ENCODE measurements at places on chromosomes 3 and 15.
A peak's percentile ranks its signal among the peaks of the same experiment; 100 is the strongest.

- no peak for DNase-seq
These were observed 43.1 kb downstream of the BTLA start for GRCh38 chr3:112456147-112456546.

DNA sequence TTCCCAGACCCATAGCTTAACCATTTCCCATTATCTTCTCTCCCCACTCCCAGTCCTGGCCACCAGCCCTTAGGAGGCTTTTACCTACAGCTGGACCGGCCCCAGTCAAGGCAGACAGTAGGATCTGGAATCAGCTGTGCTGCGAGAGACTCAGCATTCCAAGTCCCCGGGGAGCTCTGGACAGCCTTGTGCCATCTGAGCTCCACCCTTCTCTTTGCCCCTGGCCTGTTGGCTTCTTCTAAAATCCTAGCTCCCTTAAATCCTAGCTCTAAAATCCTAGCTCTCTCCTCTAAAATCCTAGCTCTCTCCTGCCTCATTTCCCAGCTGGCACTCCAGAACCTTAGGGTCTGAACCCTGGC, 21.3 kb downstream of the MEGF11 start:
- DNase-seq, result no peak

DNA sequence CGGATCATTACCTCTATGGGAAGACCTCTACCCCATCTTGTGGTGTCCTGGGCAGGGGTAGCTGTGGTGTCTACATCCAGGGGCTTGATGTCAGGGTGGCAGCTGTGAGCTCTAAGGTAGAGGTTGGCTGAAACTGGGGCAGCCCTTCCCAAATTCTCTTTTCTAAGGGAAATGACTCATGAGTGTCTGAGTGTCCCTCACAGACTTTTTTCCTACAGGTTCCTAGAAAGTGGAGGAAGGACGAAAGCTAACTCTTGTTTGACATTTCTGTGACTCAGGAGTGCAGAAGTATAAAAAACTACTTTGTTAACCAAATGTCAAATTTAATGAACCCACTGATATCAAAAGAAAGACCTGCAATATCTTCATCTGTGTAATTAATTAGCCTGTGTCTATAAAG, 481.5 kb downstream of the PDCD6IP start:
- DNase-seq, result no peak

GRCh38 chr3:187000711-187001151, 70.4 kb downstream of the ST6GAL1 start:
- no peak for DNase-seq

DNA sequence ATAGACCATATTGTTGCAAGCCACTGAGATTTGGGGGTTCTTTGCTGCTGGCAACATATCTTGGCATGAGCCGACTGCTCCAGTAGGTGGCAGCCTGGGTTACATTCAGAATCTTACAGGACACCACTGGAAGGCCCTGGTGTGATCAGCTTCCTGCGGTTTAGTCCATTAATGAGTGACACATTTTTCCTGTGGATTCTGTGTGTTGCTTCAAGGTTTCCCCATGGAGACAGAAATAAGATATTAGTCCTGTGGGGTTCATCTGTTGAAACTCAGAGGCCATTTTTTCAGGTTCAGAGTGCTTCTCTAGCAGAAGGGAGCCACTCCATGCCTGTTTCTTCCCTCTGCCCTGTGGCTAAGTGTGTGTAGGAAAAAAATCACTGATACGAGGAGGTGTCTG, 116.2 kb downstream of the MFSD1 start:
- DNase-seq, result peak; percentile 81

GRCh38 chr3:3998140-3998922, 199.1 kb downstream of the LRRN1 start:
- DNase-seq, result peak; percentile 83

DNA sequence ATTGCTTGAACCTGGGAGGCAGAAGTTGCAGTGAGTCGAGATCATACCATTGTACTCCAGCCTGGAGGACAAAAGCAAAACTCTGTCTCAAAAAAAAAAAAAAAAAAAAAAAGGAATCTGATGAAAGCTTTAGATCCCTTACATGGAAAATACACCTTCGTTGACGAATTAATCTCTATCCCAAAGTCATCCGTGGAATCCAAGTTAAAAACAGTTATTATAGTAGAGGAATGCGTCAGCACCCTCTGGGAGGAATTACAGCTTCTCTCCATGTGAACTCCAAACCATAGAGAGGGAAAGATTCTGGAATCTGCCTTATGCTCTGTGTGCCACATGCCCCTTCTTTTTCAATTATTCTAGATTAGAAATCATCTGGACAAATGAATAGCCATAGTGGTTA, 192.3 kb upstream of the C2CD4B start:
- no peak for DNase-seq

DNA sequence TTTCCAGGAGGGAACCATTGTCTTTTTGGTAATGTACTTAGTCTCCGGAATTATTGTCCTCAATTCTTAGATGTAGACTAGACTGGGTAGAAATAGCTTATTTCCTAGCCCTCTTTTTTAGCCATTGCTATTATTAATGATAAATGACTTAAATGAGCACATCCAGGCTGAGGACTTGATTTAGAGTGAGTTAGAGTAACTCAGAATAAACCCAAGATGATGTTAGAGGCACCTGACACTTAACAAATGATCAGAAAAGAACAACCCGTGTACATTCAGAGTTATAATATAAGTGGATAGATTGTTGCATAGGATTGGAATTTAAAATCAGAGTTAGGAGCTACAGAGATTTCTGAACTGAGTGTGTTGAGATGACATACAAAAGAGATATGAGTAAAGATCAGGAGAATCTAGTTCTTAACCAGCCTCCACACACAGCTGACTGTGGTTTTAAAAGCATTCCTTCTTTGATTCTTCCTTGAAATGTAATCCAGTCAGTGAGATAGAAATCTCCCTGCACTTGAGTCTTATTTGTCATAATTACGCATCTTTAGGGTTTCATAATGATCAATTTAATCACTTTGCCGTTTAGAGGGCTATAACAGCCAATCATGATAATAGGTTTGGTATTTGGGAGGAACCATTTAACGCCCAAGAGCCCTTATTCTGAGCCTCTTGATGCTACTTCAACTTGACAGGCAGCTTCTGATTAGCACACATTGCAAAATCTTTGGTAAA, 366.5 kb downstream of the GAP43 start:
- DNase-seq, result peak; percentile 32
